ENCODE measurements at places on chromosomes 3 and 15.

GRCh38 chr15:56491110-56491722, 26.3 kb upstream of the MNS1 start:
- DNase-seq: peak; percentile 60

DNA sequence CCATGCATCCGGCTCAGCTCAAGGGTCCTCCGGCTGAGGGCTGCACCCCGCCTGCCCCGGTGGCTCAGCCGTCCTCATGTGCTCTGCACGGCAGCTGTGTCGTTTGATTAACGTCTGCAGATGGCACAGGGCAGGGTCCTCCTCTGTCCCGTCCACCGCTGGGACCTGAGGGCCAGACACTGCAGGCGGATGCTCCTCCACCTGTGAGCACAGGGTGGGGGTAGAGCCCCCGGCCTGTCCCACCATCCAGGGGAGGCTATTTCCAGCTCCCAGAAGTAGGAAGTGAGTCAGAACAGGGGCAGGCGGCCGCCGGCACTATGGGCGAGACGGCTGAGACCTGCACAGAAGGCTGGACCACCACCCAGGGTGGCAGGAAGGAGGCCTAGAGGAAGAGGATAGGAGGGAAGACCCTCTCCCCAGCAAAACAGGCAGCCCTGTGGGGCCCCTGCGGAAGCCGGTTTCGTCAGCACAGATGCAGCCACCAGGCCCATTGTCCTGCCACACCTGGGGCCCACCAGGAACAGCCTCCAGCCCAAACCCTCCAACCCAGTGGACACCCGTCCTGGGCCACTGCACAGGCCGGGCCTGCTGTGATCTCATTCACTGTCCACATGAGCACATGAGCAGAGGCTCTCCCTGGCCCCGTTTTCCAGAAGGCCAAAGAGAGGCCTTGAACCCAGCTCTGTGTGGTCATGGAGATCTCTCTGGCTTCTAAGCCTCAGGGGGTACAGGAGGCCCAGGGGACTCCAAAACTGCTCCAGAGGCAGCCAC, 12.6 kb upstream of the PLXND1 start:
- DNase-seq: no peak

- DNase-seq: no peak
Measured at GRCh38 chr15:95440712-95441111, 889.8 kb upstream of the NR2F2 start.

DNA sequence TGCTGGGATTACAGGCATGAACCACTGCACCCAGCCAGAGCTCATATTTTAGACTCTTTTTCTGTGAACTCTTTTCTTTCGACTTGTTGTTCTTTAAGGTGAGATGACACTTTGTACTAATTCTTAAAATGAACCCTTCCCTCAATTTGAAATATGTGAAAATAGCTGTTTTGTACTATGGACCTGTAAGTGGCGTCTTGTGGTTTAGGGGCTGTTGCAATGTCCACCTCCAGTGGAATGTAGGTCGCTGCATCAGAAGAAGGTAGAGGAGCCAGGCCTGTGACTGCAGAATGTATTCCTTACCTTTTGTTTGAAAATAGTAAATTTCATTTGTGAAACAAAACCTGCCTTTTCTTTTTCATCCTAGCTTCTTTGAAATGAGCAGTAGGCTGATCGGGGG, 38.9 kb downstream of the FNDC3B start:
- no peak for DNase-seq

DNA sequence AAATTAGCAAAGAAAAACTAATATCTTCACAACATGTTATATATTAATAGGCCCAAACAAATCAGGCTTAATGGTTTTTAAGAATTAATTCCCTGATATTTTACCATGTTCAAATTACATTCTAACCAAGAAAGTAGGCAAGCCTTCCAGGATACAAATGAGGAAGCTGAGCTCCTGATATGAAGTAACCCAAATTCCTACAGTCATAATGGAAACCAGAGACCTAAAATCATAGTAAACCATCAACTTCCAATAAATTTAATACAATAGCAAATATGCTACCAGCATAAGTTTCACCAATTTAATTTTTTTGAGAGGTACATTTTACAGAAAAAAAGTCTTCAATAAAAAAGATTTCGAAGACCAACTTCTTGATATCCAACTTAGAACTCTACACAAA, 3.8 kb downstream of the DCBLD2 start:
- no peak for DNase-seq

DNA sequence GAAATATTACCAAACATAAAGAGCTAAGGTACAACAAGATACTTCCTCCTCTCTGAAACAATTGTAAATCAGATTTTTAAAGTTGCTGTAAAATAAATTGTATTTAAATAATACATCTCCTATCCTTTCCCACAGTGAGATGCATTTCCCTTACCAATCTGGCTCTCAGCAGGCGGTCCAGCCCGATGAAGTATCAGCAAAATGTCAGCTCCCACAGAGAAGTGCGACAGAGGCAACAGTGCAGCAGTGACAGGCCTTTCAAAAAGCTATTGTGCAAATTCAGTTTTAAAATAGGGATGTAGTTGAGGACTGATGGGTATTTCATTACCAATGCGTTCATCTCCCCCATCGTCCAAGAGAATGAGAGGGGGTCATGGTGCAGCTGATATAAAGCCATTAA, 733.2 kb upstream of the GOLIM4 start:
- no peak for DNase-seq

GRCh38 chr3:167885277-167885676, 149.8 kb downstream of the SERPINI1 start:
- DNase-seq: no peak

DNA sequence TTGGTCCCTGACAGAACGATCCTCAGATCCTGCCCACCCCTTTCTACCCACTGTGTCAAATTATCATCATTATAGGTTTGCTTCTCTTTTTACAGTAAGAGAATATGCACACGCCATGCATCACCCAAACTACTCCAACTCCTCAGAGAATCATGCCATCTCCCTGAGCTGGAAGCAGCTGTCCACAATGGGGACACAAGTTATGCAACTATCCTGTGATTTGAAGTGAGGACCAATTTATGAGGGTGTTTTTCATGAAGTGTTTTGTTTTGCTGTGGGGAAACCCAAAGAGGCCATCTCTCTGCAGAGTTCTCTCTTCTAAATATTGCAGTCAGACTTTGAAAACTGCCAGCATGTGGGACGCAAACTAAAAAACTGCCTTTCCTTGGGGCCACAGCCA, 35.8 kb upstream of the TNFSF10 start:
- DNase-seq: no peak
